ENCODE measurements at places on chromosomes 16 and 17.

GRCh38 chr16:7921345-7921744 lies 588.7 kb downstream of the RBFOX1 start:
- DNase-seq, result no peak

DNA sequence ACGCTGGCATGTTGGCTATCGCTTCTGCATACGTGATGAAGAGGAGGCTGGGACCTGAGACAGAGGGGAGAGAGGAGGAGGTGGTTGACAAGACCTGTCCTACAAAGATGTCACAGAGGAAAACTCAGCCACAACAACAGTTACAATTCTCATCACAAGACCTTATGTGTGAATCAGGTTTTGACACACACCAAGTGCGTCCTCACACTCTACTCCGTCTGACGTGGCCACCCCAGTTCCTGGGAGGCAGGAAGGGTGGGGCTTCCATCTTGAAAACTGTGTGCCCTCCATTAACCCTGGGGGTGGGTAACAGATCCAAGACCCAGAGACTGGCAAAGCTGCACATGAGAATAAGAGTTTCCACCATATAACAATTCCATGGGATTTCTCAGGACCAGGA lies 24.1 kb downstream of the SLC6A4 start:
- no peak for DNase-seq

DNA sequence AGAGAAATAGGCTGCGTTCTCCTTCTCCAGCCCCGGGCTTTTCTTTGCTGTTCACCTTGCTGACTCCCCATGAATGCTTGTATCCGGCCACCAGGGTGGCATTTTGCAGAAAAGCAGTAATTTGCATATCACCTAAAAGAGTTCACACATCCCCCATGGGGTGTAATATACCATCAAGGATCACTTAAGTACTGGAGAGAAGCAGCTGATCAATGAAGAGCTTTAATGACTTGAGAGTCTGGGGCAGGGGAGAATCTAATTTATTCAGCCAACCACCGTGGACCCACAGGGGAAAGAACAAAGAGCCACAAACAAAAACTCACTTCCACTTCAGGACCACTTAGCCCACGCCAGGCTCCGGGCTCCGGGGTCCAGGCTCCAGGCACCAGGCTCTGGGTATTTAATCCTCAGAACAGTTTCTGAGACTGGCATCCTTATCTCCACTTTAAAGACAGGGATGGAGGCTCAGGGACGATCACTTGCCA lies 33.9 kb upstream of the SEC14L1 start:
- DNase-seq, result no peak

- no peak for DNase-seq
Observed at GRCh38 chr17:41656249-41657023, 32.1 kb upstream of the KRT17 start.

DNA sequence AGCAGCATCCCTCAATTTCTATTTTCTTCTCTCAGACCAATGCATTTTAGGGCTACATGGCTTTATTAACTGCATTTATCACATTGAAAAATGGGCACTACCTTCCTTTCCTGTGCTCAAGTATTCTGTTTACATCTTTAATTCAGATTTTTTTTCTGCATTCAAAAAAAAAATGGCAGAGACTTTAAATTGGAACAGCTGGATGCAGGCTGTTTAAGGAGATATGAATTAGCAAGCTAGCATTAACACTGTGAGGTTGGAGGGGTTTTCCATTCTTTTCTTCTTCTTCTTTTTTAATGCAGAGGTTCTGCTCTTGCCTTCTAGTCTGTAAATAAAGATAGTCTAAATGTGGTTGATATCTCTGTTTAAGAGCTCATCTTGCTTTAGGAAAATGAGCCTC lies 242.9 kb upstream of the RBFOX1 start:
- DNase-seq, result no peak

- peak; percentile 76 for DNase-seq
Observed at GRCh38 chr16:1333149-1333812, at the start of gene BAIAP3. Gene BAIAP3, plus strand, starts transcription at chr16:1333645. Its CDS starts 4,905 bp downstream, at chr16:1338550.

- DNase-seq, result no peak
Observed at GRCh38 chr17:10125531-10126275, 72.7 kb downstream of the GAS7 start.

- no peak for DNase-seq
Observed at GRCh38 chr17:63983320-63983719, 10.6 kb upstream of the SCN4A start.

GRCh38 chr17:37130984-37131446 lies 182.3 kb downstream of the AATF start:
- no peak for DNase-seq

- DNase-seq, result no peak
Observed at GRCh38 chr17:49110509-49110908, 22.1 kb upstream of the B4GALNT2 start.

DNA sequence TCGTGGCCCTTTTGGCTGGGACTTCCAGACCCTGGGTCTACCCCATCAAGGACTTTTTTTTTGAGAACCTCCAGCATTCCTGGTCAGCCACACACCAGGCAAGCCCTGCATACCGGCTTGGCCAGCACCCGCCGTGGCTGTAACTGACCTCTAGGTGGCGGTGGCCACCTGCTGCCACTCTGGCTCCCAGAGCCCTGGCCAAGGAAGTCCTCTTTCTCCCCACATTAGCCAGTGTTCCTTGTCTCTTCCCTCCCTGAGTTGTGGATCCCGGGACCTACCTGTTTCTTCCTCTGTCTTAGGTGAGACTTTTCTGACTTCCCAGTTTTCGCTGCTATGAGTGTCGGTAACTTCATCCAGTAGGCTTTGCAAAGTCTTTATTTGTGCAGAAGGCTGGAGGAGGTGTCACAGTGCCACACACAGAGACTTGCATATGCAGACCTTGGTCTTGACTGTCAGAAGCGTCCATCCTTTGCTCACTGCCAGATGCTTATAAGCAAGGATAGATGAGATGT lies 348.3 kb downstream of the CPPED1 start:
- peak; percentile 78 for DNase-seq

- no peak for DNase-seq
Observed at GRCh38 chr17:1764284-1764683, 2.4 kb downstream of the SERPINF1 start.

DNA sequence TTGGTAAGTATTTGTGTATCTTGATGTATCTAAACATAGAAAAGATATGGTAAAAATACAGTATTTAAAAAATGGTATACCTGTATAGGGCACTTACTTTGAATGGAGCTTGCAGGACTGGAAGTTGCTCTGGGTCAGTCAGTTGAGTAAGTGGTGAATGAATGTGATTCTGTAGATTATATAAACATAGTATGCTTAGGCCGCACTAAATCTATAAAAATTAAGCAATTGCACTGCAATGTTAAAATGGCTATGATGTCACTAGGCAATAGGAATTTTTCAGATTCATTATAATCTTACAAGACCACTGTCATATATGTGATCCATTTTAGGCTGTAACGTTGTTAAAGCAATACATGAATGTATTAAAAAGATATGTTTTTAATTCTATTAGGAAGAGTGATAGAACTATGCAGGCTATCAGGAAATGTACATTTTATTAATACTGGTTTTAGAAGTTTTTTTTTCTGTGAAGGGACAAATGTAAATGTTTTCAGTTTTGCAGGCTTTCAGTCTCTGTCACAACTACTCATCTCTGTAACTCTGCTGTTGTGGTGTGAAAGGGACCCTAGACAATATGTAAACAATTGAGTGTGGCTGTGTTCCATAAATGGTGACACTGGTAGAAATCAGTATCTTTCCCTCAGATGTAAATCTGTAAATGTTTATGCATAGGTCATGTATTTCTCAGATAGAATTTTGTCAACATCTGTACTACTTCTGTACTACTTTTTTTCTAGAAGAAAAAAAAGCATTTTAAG lies 10.5 kb downstream of the CBFB start:
- DNase-seq, result no peak

GRCh38 chr17:51617986-51618385 lies 357.6 kb downstream of the UTP18 start:
- DNase-seq, result no peak

DNA sequence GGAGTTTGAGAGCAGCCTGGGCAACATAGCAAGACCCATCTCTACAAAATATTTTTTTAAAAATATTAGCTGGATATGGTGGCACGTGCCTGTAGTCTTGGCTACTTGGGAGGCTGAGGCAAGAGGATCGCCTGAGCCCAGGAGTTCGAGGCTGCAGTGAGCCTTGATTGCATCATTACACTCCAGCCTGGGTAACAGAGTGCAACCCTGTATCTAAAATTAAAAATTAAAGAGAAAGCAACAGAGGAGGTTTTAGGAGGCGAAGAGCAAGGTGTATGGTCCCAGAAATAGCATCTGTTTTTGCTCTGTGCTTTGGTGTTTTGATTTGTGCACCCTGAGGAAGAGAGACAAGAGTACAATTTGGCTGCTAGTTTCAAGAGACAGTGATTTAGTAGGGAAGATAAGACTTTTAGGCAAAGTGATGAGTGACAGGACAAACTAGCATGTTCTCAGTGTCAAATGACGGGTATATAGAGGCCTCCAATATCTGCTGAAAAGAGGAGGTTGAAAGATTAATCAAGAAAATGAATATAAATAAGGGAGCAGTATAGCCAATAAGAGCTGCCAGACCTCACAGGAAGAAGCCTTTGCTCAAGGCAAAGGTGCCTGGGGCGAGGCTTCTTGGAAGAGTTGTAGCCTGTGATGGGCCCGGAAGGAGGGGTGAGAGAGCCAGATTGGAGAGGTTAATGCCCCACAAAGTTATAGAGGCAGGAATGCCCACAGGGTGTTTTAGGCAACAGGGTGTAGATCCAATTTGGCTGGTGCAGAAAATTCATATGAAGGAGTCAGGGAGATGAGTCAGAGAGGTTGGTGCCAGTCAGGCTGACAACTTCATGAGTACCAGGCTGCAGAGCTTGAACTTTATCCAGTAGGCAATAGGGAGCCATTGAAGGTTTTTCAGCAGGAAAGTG lies 11.4 kb downstream of the HLF start:
- DNase-seq, result no peak

GRCh38 chr17:34797720-34798119 lies 163.5 kb downstream of the CCT6B start:
- no peak for DNase-seq

DNA sequence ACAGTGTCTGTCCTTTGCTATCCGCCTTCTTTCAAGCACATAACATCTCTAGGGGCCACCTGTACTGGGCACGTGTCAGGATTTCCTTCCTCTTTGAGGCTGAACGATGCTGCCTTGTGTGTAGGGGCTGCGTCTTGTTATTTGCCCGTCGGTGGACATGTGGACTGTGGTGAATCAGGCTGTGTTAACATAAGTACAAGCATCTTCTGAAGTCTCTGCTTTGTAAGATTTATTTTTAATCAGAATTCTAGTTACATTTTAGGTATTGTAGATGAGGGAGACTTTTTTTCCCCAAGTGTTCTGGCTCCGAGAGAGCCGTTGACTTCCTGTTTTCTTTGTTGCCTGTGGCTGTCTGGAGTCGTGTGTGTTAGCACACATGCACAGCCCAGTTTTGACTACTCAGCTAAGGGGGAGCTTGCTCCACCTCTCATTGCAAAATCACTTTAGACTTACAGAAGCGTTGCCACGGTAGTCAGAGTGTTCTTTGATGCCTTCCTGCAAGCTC lies 26.1 kb downstream of the SPG7 start:
- DNase-seq, result no peak

DNA sequence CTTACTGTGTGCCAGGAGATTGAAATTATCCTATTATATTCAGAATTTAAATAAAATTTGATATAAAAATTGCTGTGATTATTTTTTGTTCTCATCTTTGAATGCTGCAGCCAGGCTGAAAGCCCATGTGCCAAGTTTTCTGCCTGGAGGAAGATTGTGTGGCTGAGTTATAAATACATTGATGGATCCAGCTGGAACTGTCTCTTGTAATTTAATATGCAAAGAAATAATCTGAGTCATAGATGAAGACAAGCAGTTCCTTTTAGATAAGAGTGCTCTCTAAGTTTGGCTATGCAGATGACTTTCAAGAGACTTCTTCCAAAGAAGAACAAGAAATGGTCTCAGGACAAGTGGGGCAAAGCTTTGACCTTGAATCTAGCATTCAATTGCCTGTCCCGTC lies 871.0 kb downstream of the CDH11 start:
- DNase-seq, result no peak

- peak; percentile 59 for DNase-seq
Observed at GRCh38 chr17:44773140-44773539, 14.4 kb downstream of the ADAM11 start.

DNA sequence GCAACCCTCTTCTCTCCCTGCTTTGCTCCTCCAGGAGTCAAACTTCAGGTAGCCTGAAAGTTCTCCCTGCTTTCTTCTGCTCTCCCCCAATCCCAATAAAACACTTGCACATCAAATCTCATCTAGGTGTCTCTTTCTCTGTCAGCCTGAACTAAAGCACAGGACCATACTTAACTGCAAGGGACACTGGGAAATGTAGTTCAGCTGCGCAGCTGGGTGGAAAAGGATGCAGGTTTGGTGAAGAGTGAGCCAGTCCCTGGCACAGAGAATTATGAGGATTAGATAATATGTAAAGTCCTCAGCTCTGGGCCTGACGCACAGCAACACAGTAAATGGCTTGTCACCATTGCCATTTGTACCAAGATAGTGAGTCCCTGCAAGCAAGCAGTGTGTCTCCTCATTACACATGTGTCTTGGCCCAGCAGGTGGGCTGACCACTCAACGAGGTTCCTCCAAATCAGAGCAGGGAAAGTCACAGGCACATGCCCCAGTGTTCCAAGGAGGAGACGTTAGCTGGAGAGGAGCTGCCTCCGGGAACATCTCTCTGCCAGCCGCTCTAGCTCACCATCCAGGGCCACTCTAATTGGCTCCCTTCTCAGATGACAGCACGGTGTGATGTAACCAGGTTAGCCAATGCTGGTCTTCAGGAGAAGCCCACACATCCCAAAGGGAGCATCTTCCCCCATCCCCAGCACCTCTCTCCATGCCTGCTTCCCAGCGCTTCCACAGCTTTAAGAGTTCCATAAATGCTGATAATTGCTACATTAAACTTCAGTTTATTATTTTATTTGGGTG lies 29.7 kb upstream of the IRX3 start:
- DNase-seq, result no peak

- DNase-seq, result peak; percentile 79
Observed at GRCh38 chr17:1122533-1123392, 57.0 kb downstream of the ABR start.

GRCh38 chr16:73124097-73124652 lies 76.2 kb upstream of the ZFHX3 start:
- no peak for DNase-seq

DNA sequence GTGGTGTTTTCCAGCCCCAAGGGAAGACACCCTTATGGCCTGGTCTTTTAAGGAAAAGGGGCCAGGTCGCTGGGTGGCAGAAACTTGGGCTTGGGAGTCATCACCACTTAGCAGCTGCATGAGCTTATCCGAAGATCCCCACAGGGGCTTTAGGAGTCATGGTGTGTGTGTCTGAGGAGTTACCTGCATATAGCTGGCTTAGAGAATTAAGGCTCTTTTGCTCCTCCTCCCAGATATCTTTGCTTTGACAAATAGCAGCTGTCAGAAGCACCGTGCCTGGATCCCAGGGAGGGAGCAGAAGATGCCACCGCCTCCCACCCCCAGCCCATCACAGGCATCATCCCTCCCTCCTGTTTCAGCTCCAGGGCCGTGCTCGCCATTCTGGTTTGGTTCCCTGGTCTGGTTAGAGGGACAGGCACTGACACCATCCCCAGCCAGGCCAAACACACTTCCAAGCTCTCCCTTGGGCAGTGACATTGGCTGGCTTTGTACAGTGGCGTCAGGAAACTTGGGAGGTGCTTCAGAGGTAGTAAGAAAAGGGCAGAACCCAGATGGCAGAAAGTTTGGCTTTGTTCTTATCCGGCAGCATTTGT lies 17.4 kb downstream of the LDHD start:
- DNase-seq, result no peak

- no peak for DNase-seq
Observed at GRCh38 chr17:12813664-12814063, 24.4 kb downstream of the ARHGAP44 start.
